Stromal cell of bone marrow (primary cell): ENCODE measurements at places on chromosomes 1 and 21.

- DNase-seq, result no peak
Measured at GRCh38 chr21:38815060-38815405, 9.3 kb downstream of the ETS2 start.

DNA sequence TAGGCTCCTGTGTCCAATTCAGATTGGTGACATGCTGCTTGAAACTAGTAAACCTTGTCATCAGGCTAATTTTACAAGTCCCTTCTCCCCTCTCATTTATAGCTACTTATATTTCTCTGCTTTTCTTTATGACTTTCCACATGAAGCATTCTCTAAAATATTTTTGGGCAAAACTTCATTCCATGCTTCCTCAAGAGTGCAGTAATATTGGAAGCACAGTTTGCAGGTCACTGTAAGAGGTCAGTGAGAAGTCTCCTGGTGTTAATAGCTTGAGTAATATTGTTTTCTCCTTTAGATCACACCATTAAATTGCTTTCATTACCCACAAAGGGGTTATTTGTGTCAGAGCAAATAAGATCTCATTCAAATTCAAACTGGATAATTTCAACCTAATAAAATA is 46.6 kb downstream of the LPAR3 start:
- no peak for DNase-seq

DNA sequence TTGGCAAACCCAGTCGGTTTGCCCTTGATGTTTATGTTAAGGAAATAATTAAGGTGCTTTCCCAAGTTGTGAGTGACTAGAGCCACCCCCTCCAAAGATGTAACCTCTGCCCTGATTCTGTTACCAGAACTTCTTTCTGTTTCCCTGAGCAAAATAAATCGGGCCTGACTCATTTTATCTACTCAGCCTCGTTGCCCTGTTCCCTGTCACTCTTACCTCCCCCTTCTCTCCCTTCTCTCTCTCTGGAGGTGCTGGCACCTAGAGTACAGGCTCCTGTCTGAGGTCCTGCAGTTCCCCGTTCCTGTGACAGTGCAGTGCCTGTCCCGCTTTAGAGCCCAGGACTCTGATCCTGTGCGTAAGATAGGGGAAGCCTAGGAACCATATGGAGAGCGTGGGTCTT is 35.4 kb downstream of the CXADR start:
- DNase-seq, result no peak

DNA sequence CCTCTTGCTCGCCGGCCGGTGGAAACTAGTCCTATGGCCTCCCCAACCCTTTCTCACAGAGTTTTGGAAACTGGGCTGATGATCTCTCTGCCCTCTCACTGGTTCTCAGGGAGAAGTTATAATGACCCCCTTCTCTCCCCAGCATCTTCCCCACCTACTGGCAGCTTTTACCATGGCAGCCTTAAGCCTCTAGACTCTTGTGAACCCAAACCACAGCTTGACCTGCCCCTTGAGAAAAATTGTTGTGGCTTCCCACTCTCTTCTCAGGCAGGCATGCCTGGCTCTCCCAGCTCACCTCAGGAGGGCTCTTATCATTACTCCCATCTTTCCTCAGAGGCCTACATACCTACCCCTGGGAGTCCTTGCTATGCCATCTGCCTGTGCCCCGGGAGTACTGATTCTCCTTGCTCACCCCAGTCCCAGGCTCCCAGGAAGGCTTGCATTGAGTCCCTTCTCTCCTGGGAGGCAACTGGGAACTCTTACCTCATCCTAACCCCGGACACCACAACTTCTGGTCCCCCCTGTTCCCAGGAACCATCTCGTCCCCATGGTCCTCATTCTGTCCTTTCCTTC is 1.6 kb downstream of the NSUN4 start:
- peak; percentile 10 for DNase-seq

GRCh38 chr21:32578107-32578691 is 7.1 kb downstream of the TCP10L start:
- DNase-seq, result no peak

DNA sequence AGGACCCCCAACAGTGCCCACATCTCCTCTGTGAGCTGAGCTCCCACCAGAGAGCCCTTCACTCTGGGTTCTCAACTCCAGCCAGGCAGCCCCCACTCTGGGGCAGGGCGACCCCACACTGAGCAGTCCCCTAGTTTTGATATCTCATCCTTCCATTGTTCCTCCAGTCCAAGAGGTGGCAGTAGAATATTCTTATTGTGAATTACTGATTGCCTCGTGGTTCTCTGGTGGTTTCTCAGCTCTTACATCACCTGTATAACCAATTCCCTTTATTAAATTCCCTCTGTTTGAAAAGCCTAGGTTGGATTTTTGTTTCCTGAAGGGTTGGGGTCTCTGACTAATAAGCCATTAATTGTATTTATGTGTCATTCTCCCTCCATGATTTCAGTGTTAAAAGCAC is 407.5 kb downstream of the SETD4 start:
- no peak for DNase-seq

GRCh38 chr1:58266242-58266641 is 280.3 kb downstream of the OMA1 start:
- DNase-seq, result no peak

DNA sequence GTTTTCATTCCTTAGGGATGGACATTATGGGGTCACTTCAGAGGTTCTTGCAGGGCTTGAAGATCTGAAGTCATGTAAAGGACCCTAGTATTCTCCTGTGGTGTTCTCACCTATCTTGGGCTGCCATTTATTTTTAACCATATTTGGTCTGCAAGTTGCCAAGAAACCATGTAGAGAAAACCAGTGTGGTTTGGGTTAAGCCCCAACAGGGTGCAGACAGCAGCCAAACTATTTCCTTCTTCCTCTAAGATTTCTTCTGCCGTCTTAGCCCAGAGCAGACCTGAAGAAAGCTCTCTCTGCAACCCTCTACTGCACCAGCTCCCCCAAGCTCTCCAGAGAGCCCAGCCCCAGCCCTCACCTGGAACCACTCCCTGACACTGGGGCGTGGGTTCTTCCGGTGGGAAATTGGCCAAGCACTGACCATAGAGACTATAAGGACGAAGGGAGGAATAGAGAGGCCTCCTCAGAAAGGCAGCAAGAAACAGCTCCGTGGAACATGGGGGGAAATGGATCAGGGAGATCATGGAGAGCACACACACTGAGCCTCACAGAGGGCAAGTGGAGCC is 136.6 kb downstream of the SYF2 start:
- no peak for DNase-seq

DNA sequence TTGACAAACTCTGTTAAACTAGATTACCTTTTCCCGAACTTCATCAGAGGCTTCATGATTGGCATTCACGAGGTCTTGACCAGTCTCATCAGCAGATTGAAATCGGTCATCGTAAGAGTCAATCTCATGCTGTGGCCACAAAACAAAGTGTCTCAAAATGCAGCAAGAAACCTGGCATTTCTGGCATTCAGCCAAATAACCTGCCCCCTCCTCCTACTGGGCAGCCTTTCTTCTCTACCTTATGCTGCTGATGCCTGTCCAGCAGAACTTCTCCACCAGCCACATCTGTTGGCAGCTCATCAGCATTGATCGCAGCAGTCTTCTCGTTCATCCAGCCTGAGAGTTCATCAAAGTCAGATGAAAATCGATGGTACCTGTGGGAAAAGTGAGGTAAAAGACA is 12.2 kb downstream of the SPTA1 start:
- no peak for DNase-seq

DNA sequence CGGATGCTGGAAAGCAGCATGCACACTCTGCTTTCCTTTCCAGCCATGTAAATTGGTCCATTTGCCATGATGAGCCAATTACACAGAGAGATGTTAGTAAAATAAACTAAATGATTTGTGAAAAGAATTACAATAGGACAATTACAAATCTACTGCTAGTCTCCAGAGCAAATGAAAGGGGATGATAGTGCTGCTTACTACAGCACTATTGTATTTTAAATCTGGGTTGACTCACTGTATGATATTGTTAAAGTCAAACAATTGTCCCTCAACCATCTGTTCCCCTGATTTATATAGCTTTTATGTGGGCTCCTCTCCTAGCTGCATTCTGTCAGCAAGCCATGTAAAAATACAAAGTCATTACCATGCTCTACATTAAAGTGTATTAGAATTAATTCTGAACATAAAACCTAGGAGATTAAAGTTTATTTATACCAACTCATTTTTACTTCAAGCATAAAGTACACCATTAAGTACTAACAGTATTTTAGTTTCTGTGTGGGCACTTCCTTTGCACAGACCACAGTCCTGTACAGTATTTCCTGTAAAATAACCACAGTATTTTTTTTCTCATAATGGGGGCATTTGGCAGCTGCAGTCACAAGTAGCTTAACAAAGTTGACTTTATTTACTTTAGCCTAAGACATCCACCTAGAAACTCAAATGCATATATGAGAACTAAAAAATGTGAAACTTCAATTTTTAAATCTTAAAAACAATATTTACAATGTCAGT is 135.8 kb downstream of the VAV3 start:
- DNase-seq, result no peak

DNA sequence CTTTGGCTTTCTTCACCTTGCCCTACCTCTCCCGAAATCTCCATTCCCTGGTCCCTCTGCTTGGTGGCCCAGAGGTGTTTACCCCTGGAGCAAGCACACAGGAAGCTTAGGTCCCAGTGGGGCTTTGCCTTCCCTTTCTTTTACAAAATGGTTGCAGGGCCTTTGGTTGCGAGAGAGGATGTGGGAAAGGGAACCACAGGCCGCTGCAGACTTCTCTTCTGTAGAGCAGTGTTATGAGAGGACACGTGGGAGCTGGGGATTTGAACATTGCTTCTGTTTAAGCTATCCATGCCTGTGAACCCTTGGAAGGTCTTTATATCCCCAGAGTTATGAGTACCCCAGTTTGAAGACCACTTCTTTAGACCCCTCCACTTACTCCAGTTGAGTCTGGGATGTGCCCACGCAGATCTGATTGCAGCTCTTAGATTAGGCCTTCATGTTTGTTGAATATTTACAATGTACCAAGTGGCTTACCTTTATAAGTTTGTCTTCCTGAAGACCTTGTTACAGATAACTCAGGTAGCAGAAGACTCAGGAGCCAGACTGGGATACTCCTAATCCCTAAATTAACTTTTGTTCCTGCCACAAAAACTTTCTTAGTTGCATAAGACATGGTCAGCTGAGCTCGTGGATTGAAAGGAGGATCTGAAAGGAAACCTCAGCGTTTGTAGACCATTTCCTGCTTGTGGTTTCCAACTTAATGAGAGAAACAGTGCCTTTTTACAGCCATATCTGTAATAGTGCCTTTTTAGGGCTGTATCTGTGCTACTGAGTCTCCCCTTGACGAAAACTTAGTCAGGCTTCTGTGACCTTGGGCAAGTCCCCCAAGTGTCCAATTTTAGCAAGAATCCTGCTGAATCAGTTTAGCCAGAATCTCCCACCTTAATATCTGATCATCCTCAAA is 21.9 kb upstream of the IVNS1ABP start:
- DNase-seq, result no peak

- no peak for DNase-seq
Measured at GRCh38 chr1:2981981-2982614, 39.2 kb upstream of the ACTRT2 start.

- DNase-seq, result no peak
Measured at GRCh38 chr1:77279929-77280328, 1.9 kb upstream of the AK5 start.

- DNase-seq, result no peak
Measured at GRCh38 chr21:34613679-34614627, 960 bp downstream of the RCAN1 start.

GRCh38 chr1:109712321-109712864 is 342 bp downstream of the GSTM5 start:
- DNase-seq, result no peak

GRCh38 chr1:36109041-36109679 is 15.9 kb downstream of the COL8A2 start:
- DNase-seq, result peak; percentile 49

DNA sequence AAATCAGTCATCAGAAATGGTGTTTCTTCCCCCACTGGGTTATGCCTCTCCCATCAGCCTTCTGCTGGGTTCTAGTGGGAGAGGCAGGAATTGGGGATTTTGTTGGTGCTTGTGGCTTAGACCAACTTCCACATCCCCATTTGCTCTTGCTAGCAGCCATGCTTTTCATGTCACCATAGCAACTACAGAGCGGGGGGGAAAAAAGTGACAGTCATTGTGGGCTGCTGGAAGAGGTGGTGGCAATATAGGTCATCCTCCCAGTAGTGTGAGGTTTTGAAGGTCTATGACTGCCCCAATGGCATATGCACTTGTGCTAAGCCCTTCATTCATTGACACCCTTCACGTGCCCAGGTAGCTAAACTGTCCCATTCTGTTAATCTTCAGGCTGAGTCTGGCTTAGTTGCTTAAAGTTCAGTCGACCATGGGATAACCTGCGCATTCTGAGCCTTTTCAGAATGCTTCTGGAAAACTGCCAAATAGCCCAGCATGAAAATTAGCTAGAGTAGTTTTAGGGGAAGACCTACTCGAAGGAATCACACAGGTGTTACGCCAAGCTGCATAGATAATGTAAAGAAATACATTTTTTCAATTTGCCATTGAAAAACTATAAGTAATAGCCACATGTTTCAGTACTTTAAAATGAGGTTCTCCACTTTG is 53.7 kb upstream of the ZNF326 start:
- no peak for DNase-seq

DNA sequence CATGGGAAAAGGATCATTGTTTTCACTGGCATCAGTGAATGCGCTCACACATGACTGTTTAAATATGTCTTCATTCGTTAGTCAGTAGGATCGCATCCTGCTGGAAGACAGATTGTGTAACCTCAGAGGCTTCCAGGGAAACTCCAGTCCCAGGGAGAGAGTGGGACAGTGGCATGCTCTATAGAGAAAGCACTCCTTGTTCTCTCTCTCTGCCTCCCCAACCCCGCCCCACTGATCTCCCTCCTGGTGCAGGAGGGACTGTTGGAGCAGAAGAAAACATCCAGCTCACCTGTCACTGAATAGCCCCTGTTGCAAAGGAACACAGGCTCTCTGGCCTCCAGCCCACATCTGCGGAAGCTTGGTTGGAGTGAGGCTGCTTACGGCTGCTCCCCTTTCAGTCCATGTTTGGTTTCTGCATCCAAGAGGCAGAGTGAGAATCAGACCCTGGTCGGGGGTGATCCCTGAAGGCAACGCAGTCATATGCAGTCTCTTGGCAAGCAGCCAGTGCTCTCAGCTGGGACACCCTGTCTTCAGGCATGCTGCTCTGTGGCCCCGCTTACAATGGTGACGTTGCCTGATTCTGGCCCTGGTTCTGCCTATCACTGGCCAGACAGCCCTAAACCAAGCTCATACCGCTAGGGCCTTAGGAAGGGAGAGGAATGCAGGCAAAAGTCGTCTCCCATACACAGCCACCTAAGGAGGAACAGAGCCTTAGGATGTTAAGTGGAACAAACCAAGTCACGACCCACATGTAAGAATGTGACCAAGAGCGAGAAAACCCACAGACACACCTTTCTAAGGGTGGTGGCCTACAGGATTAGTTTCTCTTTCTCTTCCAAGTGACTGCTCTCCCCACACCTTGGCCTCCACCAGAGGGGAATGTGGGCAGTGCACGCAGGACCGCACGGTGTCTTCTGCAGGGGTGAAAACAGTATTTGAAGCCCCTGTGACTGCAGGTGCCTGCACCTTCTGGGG is 39.7 kb downstream of the BACE2 start:
- peak; percentile 83 for DNase-seq

GRCh38 chr1:167799747-167800146 is 78.0 kb downstream of the MPZL1 start:
- DNase-seq, result no peak

DNA sequence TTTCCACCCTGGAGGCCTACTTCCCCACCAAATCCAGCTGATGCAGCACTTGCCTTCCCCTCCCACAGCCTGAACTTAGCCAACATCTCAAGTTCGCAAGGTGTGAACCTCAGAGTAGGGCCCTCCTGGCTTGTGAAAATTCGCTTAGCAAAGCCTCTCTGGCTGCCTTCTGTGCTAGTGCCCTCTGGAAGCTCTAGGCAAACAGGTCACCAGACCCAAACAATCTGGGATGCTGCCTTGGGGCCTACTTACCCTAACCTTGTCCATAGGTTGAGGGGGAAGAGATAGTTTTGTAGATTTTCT is 30.3 kb upstream of the TRABD2B start:
- DNase-seq, result no peak
